Heart right ventricle (tissue), 16 donors: ENCODE measurements at places on chromosomes 5 and 9.

DNA sequence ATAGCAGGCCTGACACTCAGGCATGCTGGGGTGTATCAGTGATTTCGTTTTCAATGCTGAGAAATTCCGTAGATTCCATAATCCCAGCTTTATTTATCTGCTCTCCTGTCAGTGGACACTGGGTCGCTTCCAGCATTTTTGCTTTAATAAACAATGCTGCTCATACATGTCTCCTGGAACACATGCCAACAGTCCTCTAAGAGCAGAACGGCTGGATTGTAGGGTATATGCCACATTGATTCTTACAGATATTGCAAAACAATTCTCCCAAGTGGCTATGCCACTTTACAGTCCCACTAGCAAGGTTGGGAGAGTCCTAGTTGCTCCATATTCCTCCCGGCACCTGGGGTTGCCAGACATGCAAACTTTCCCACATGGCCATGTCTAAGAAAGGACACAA is 81.9 kb downstream of the RAPGEF1 start:
- no peak for DNase-seq
- H3K27ac ChIP-seq, result peak overlapping the region; percentile 20
- H3K4me1 ChIP-seq, result peaks cover 11% of the 10 kb centered on the region
- no peaks in the 10 kb centered on the region for H3K36me3 ChIP-seq

DNA sequence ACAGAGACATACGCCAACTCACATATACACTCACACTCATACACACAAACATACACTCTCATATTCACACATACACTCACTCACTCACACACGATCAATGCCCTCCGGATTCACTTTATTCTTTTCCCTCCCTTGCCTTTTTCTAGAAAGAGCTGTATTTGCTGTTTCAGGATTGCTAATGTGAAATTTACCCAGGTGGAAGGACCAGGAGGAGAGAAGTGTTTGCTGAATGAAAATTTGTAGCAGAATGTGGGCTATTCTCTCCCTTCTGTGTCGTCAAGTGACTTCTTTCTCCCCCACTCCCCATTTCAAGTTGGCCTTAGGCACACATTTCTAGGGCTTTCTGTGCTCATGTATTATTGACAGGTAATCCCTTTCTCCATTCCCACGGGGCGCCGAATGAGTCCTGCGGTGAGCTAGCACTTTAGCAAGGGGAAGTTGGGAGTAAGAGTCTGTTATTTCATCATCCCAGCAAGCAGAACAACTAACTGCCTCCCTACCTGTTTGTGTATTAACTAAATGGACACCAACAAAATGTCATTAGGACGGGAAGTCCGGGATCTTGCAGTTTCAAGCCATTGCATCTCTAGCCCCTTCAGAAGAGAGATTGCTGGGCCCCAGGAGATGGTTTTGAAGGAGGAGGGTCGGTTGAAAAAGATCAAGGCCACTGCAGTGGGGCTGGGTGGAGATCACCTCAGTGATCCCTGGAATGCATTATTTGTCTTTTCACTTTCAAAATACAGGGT is 97.1 kb upstream of the TAF11L2 start:
- no peak for DNase-seq
- peaks cover 10% of the 10 kb centered on the region for H3K27me3 ChIP-seq
- no peak overlapping the region for H3K4me3 ChIP-seq
- no peaks in the 10 kb centered on the region for H3K36me3 ChIP-seq

GRCh38 chr9:272251-273213 is 57.9 kb downstream of the DOCK8 start:
- H3K27ac ChIP-seq, result no peak overlapping the region
- peaks cover 6% of the 10 kb centered on the region for H3K36me3 ChIP-seq
- DNase-seq, result no peak
- H3K27me3 ChIP-seq, result peaks cover 3% of the 10 kb centered on the region
- H3K4me1 ChIP-seq, result no peaks in the 10 kb centered on the region

- no peaks in the 10 kb centered on the region for H3K36me3 ChIP-seq
- peaks cover 9% of the 10 kb centered on the region for H3K4me1 ChIP-seq
- no peak overlapping the region for H3K27ac ChIP-seq
Measured at GRCh38 chr9:13915591-13916301, 398.2 kb downstream of the NFIB start.

DNA sequence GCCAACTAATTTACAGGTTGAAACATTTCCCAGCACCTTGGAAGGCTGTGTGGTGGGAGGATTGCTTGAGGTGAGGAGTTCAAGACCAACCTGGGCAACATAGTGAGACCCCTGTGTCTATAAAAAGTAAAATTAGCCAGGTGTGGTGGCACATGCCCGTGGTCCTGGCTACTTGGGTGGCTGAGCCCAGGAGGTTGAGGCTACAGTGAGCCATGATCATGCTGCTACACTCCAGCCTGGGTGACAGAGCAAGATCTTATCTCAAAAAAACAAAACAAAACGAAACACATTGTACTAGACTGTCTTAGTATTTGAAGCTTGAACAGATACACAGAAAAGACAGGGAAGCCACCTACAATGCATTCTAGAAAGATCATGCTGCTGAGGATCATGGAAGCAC is 2.8 kb upstream of the HSDL2 start:
- no peak overlapping the region for H3K27ac ChIP-seq
- H3K36me3 ChIP-seq, result no peaks in the 10 kb centered on the region
- H3K27me3 ChIP-seq, result no peaks in the 10 kb centered on the region
- peaks cover 34% of the 10 kb centered on the region for H3K4me1 ChIP-seq

DNA sequence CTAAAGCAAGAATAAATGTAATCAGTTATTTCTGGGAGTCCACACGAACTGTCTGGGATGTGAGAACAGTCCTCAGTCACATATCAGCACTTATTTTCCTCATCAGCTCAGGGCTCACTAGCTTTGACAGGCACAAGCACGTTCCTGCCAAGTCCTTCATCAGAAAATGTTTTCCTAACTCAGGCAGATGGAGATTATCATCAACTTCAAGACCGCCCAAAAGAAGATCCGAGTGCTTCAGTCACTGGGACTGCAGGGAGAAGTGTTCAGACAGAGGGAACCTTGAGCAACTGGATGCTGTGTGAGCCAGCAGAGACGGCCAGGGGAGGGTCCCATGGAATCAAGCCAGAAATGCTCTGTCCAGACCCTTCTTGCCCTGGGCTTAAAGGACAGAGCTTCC is 189.4 kb downstream of the NXNL2 start:
- H3K4me1 ChIP-seq, result peaks cover 5% of the 10 kb centered on the region
- no peak for DNase-seq
- H3K4me3 ChIP-seq, result no peak overlapping the region
- H3K27ac ChIP-seq, result no peak overlapping the region

DNA sequence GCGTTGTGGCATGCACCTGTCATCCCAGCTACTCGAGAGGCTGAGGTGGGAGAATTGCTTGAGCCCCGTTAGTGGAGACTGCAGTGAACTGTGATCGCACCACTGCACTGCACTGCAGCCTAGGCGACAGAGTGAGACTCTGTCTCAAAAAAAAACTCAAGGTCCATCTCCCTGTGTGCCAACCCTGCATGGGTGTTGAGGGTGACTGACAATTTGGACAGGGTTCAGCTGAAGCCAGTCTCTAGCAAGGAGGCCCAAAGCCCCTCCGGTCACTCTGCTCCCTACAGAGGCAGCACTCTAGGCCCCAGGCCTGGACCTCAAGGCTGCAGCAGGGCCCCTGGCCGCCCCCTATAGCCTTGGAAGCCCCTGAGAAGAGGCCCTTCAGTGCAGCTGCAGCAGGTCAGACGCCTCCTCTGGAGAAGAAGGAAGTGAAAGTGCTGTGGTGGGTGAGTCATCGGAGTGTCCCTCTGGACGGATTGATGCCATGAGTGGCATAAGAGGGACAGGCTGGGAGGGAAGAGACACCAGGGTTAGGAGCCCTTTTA is 39.2 kb upstream of the NEK6 start:
- no peak overlapping the region for H3K27ac ChIP-seq
- no peaks in the 10 kb centered on the region for H3K27me3 ChIP-seq
- no peaks in the 10 kb centered on the region for H3K36me3 ChIP-seq
- H3K4me1 ChIP-seq, result peaks cover 3% of the 10 kb centered on the region
- DNase-seq, result peak; percentile 44

GRCh38 chr9:124436320-124436719 is 13.9 kb upstream of the ADGRD2 start:
- no peaks in the 10 kb centered on the region for H3K36me3 ChIP-seq
- H3K4me1 ChIP-seq, result no peaks in the 10 kb centered on the region
- DNase-seq, result no peak

- no peaks in the 10 kb centered on the region for H3K36me3 ChIP-seq
- no peak for DNase-seq
- peaks cover 6% of the 10 kb centered on the region for H3K4me1 ChIP-seq
- H3K4me3 ChIP-seq, result no peak overlapping the region
Measured at GRCh38 chr9:35928591-35929452, 19.5 kb downstream of the SPAAR start.

GRCh38 chr5:102792705-102793104 is 37.6 kb downstream of the PAM start:
- no peaks in the 10 kb centered on the region for H3K36me3 ChIP-seq

- H3K27me3 ChIP-seq, result no peaks in the 10 kb centered on the region
- no peak overlapping the region for H3K27ac ChIP-seq
- no peak for DNase-seq
- H3K4me3 ChIP-seq, result no peak overlapping the region
- no peaks in the 10 kb centered on the region for H3K4me1 ChIP-seq
Measured at GRCh38 chr5:80711938-80712337, 57.2 kb upstream of the DHFR start.

DNA sequence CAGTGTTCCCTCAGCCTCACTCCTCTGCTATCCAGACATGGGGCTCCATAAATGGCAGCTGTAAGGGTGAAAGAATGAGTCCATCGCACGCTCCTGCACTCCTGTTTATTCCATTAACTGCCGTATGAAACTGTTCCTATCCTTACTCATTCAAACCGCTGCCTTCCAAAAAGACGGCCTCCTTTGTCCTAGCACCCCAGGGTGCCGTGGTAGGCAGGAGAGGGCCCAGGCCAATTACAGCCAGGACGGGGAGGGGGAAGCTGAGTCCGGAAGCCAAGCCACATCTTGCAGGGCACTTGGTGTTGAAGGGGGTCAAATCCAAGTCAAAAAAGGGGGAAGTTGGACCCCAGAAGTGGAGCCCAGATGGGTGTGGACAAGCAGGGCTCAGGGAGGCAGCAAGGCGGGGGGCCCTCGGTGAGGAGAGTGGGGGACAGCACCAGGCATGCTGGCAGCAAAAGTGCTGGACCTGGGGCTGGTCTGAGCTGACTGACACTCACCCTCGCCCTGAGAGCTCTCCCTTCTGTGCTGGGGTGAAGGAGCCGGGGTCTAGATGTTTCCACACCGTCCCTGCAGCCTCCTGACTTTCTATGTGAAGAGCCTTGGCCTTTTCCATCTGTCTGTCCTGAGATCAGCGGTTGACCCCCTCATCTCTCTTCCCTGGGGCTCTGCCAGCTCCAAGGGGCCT is 63.3 kb downstream of the COL23A1 start:
- no peak for DNase-seq
- no peak overlapping the region for H3K4me3 ChIP-seq
- H3K27me3 ChIP-seq, result no peaks in the 10 kb centered on the region
- H3K36me3 ChIP-seq, result no peaks in the 10 kb centered on the region

GRCh38 chr5:137092831-137093230 is 406.3 kb downstream of the SPOCK1 start:
- H3K27ac ChIP-seq, result no peak overlapping the region
- no peak for DNase-seq
- no peak overlapping the region for H3K4me3 ChIP-seq
- no peaks in the 10 kb centered on the region for H3K27me3 ChIP-seq
- no peaks in the 10 kb centered on the region for H3K4me1 ChIP-seq

DNA sequence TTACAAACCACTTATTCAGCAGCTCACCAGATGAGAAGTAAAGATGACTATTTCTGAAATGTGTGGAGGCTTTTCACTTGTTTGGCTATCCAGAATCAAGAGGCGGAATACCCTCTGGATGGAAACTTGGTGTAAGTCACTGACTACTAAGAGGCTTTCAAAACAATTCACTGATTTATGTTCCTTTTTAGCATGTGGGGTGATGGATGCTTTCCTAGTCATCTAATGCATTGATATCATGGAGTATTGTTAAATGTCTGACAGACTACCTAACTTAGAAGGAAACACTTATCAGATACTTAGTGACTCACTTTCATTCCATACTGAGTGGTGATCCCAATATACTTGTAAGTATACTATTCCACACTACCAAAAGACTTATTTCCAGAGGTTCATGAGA is 141.4 kb downstream of the PLK2 start:
- no peak overlapping the region for H3K27ac ChIP-seq
- no peak overlapping the region for H3K4me3 ChIP-seq
- no peaks in the 10 kb centered on the region for H3K27me3 ChIP-seq
- no peaks in the 10 kb centered on the region for H3K4me1 ChIP-seq
- H3K36me3 ChIP-seq, result no peaks in the 10 kb centered on the region

DNA sequence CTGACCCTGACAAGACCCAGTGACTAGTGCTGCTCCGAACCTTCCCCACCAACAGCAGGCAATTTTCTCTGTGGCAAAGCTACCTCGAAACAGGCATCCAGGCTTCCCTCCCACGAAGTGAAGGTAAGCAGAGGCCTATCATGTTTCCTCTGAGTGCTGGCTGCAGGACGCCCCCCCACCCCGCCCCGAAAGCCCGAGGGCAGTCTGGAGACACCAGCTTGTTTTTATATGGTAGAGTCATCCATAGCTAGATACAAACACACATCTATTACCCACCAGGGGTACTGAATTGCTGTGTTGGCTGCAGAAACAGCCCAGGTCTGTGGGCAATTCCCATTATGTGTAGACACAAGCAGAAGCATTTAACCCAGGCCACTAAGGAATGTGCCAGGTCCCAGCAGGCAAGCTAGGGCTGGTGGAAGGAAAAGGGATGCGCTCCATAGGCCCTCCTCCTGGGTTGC is 40.4 kb downstream of the LIX1 start:
- no peaks in the 10 kb centered on the region for H3K27me3 ChIP-seq
- no peak overlapping the region for H3K27ac ChIP-seq
- H3K4me1 ChIP-seq, result peaks cover 8% of the 10 kb centered on the region
- no peak overlapping the region for H3K4me3 ChIP-seq

GRCh38 chr9:9283159-9283986 is 1329.4 kb downstream of the PTPRD start:
- DNase-seq, result no peak
- no peaks in the 10 kb centered on the region for H3K36me3 ChIP-seq
- no peak overlapping the region for H3K4me3 ChIP-seq
- H3K27ac ChIP-seq, result no peak overlapping the region
- no peaks in the 10 kb centered on the region for H3K4me1 ChIP-seq

GRCh38 chr9:102911185-102911584 is 83.9 kb upstream of the CYLC2 start:
- H3K36me3 ChIP-seq, result no peaks in the 10 kb centered on the region
- H3K4me3 ChIP-seq, result no peak overlapping the region
- no peak overlapping the region for H3K27ac ChIP-seq
- no peak for DNase-seq

GRCh38 chr5:106085556-106085955 is 1585.2 kb downstream of the EFNA5 start:
- H3K27me3 ChIP-seq, result no peaks in the 10 kb centered on the region
- no peak overlapping the region for H3K4me3 ChIP-seq
- no peaks in the 10 kb centered on the region for H3K36me3 ChIP-seq

GRCh38 chr5:10689391-10690081 is 71.5 kb downstream of the DAP start:
- no peaks in the 10 kb centered on the region for H3K27me3 ChIP-seq
- no peaks in the 10 kb centered on the region for H3K36me3 ChIP-seq
- H3K4me3 ChIP-seq, result no peak overlapping the region
- H3K4me1 ChIP-seq, result no peaks in the 10 kb centered on the region
- no peak overlapping the region for H3K27ac ChIP-seq

GRCh38 chr5:151234476-151235238 is 10.8 kb upstream of the CCDC69 start:
- no peaks in the 10 kb centered on the region for H3K27me3 ChIP-seq
- peaks cover 51% of the 10 kb centered on the region for H3K4me1 ChIP-seq
- peak overlapping the region; percentile 83 for H3K27ac ChIP-seq
- H3K4me3 ChIP-seq, result peak overlapping the region; percentile 23
- no peaks in the 10 kb centered on the region for H3K36me3 ChIP-seq

- no peaks in the 10 kb centered on the region for H3K27me3 ChIP-seq
- H3K27ac ChIP-seq, result no peak overlapping the region
- DNase-seq, result no peak
- H3K4me1 ChIP-seq, result no peaks in the 10 kb centered on the region
Measured at GRCh38 chr5:127305493-127305892, 14.9 kb downstream of the MEGF10 start.
